ENCODE measurements at places on chromosomes 16 and 17. TPM values are rescaled to one million over a fixed set of nuclear protein-coding genes. Genes with fewer than 3 reads are reported as not detected.

Gene TP53TG3
- total RNA-seq, result not detected

Gene OTOP2
- total RNA-seq, result not detected

Gene EPOP
- total RNA-seq, result 0.37 TPM

Gene BRICD5
- 1.9 TPM for total RNA-seq

DNA sequence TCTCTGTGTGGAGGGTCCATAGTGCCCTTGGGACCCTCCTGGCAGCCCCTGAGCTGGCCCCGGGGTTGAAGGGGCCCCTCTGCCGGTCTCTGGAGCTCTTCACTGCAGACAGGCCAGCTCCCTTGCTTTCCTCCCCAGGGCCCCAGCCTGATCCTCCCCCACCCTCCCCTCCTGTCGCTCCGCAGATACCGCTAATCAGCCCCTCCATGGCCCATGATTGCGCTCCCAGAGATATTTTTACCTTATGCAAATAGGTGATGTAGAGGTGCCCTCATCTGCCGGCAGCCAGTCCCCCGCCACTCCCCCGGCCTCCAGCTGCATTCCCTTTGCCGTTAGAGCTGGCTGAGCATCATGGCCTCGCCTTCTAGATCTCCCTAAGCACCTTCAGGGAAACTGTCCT, 9.2 kb downstream of the MMP15 start:
- no peak overlapping the region for H3K27ac ChIP-seq
- H3K4me1 ChIP-seq, result peaks cover 37% of the 10 kb centered on the region
- no peak overlapping the region for H3K4me3 ChIP-seq
- H3K36me3 ChIP-seq, result peaks cover 14% of the 10 kb centered on the region

GRCh38 chr17:56599566-56599965, 6.1 kb downstream of the NOG start:
- no peaks in the 10 kb centered on the region for H3K27me3 ChIP-seq
- H3K36me3 ChIP-seq, result no peaks in the 10 kb centered on the region
- no peak overlapping the region for H3K27ac ChIP-seq
- H3K4me1 ChIP-seq, result peaks cover 22% of the 10 kb centered on the region

GRCh38 chr16:62068747-62069146, 32.5 kb upstream of the CDH8 start:
- H3K27me3 ChIP-seq, result no peaks in the 10 kb centered on the region
- H3K27ac ChIP-seq, result no peak overlapping the region
- no peaks in the 10 kb centered on the region for H3K4me1 ChIP-seq
- H3K4me3 ChIP-seq, result no peak overlapping the region
- DNase-seq, result no peak

GRCh38 chr17:6548578-6549330, 7.6 kb downstream of the PITPNM3 start:
- H3K4me3 ChIP-seq, result no peak overlapping the region
- no peaks in the 10 kb centered on the region for H3K4me1 ChIP-seq
- no peaks in the 10 kb centered on the region for H3K27me3 ChIP-seq
- H3K36me3 ChIP-seq, result no peaks in the 10 kb centered on the region
- no peak for DNase-seq

GRCh38 chr17:65800655-65801054, 239.2 kb upstream of the AXIN2 start:
- H3K27me3 ChIP-seq, result no peaks in the 10 kb centered on the region
- H3K27ac ChIP-seq, result no peak overlapping the region
- no peaks in the 10 kb centered on the region for H3K4me1 ChIP-seq
- DNase-seq, result no peak
- no peak overlapping the region for H3K4me3 ChIP-seq

- no peaks in the 10 kb centered on the region for H3K4me1 ChIP-seq
- DNase-seq, result no peak
- no peak overlapping the region for H3K27ac ChIP-seq
- no peaks in the 10 kb centered on the region for H3K27me3 ChIP-seq
Observed at GRCh38 chr16:8005096-8005860, 585.0 kb downstream of the TMEM114 start.

DNA sequence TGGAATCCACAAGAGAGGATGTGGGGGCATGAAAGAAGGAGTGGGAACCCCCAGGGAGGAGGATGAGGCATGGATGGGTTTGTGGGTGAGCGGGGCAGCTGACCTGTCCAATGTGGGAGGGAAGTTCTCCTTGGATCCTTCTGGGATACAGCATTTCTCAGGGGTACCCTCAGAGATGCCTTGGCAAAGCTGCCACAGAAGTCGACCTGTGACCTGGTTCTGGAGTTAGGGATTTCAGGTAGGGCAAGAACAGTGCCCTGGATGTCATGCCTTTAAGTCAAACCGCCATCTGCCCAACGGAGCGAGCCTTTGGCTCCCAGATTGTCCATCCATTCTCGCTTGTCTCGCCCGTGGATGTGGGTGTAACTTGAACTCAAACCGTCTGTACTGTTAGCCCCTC, 30.0 kb downstream of the WSCD1 start:
- no peaks in the 10 kb centered on the region for H3K36me3 ChIP-seq
- no peak overlapping the region for H3K4me3 ChIP-seq
- no peaks in the 10 kb centered on the region for H3K27me3 ChIP-seq
- no peaks in the 10 kb centered on the region for H3K4me1 ChIP-seq
- H3K27ac ChIP-seq, result no peak overlapping the region

Data from liver (tissue), 10 donors.